Panc1 (cell line): ENCODE measurements at places on chromosomes 5 and 9.

DNA sequence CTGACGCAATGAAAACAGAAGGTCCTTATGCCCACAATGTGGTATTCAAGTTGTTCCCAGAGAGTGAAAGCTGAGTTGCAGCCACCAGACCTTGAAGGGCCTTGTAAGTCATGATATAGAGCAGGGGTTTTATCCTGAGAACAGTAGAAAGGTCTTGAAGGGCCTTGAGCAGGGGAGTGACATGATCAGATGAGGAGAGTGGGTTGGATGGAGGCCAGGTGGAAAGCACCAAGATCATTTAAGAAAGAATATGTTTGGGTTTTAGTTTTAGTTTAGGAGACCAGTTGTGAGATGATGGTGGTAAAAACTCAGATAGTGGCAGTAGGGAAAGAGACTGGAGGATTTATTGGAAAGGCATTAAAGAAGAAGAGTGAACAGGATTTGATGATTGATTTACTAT lies 5.9 kb downstream of the ITGA2 start:
- DNase-seq = no peak

GRCh38 chr9:6692881-6693361 lies 47.4 kb upstream of the GLDC start:
- no peak for DNase-seq

DNA sequence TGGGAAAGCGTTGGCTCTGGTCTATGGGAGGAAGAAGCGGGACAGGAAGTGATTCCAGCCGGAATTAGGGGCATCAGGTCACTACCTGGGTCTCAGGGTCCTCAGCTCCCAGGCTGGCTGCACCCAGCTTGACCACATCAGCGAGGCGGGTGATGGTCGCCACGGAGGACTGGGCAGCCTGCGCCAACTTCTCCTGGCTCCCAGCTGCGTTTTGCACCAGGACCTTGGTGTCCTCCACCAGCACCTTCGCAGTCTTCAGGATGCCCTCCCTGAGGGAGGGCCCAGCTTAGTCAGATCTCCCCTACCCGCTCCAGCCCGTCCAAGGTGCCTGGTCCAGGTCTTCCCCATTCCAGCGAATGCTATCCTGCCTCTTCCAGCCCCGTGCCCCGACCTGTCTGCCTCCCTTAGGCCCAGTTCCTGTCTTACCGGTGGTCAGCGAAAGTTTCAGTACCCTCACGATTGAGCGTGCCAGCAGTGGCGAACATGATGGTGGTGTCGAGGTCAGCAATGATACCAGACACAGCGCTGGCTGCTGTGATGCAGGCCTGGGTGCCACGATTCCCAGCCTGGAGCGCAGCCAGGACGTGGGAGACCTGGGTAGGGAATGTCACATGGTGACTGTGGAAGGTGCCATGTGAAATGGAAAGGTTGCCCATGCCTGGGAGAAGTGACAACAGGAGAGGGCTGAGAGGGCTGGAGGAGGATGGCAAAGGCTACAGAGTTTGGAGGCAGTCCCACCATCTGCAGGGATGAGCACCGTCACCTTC lies 14.4 kb upstream of the TPM2 start:
- no peak for DNase-seq

GRCh38 chr5:177509381-177509951 lies at the start of gene DOK3:
Gene DOK3 (minus strand): TSS chr5:177509826. CDS start chr5:177509540, 286 bp downstream.
- DNase-seq = no peak
